ENCODE measurements at places on chromosomes 6 and 20.

DNA sequence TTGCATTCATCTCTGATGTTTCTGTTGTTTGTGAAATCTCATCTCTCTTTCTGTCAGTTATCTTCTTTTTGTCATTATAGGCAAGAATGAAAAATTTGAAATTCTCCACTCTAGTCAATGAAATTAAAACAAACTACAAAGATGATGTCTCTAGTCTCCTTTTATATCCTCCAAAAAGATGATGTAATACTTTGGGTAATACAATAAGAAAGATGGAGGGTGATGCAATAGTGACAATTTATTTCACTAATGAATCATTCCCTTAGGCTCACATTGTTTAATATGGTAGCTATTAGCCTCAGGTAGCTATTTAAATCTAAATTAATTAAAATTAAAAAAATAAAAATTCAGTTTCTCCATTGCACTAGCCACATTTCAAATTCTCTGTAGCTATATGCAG is 145.4 kb downstream of the UST start:
- DNase-seq = no peak

DNA sequence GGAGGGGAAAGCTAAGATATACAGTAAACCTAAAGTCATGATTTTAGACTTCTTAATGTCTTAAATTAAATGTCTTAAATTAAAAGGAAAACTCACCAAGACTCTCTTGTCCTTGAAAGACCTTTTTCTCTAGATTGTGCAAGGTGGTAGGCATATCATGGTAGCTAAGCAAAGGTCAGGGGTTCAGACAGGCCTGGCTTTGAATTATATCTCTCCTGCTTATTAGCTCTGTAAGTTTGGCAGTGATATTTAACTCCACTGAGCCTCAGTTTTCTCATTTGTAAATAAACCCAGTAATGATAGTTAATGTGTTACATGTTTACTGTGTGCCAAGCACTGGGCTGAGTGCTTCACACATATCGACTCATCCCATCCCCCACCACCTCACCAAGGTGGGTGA is 203.3 kb downstream of the SLC24A3 start:
- no peak for DNase-seq

DNA sequence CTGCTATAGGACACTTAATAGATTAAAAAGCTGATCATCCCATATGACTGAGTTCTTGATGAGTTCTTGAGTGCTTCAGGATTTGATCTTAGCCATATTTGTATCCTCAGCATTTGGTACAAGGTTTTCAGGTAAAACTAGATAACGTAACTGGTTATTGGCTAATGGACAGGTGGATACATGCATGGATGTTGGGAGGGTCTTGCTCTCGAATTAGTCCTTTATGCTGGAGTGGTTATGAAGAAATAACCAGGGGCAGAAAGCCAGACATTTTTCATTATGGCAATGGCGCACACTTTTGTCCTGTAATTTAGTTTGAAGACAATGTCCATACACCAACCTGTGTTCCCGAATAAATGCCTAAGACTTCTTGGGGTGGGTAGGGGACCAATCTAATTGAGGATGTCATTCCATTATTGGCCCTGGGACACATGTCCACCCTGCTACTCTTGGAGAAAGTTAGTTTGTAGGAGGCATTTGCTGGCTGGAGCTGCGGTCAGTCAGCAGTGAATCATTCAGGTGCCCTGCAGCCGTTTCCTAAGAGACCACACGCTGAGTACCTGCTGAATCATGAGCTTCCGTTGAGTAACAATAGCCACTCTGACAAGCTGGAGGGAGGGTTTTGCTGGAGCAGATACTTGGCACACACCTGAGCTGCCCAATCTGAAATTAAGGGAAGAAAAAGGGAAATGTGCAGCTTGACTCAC is 194.4 kb downstream of the FOXA2 start:
- DNase-seq = no peak

DNA sequence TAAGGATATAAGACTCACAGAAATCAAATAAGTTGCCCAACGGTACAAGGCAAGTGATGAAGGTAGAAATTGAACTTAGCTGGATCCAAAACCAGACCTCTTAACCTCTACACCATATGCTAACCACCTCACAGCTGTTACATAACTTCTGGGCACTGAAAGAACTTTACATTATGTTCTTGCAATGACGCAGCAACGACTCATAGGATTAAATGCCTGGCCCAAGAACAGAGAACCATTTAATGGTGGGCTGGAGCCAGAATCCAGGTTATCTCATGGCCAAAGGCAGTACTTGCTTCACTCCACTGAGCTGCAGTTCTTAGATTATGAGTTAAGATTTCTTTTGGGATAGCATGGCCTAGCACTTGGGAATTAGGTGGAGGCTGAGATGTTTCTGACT is 4.4 kb downstream of the TRMT6 start:
- no peak for DNase-seq

DNA sequence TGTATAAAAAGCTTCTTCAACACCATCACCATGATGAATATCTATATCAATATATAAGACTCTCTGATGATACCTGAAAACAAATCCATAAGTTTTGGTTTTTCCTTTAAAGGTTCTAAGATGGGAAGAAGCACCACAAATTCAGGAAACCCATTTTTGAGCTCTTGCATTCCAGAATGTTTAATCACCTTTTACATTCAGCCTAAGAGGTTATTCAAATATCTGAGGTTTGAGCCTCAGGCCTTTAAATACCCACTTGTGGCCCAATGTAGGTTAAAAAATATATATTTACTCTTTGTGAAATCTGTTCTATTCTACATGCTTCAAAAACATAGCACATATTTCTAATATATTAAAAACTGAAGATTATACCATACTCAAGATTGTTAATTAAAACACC is 17.6 kb downstream of the HDAC2 start:
- DNase-seq = no peak

DNA sequence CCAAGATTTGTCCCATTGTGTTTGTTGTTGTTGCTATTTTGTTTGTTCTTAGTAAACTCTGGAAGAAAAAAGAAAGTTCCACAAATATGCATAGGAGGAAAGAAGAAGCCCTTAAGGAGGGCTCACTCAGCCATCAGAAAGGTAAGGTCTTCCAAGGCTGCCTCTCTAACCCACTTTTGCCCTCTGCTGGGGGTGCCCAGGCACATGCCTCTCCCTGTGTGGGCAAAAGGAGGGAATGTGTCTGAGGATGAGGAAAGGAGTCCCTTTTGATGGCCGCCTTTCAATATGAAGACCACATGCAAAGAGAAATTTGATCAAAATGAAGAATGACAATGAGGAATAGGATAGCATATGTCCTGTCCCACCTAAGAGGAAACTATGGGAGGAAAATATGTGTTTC is 248.2 kb upstream of the POU3F2 start:
- DNase-seq = no peak

GRCh38 chr20:25364879-25365699 is 25.5 kb downstream of the ABHD12 start:
- DNase-seq = no peak

DNA sequence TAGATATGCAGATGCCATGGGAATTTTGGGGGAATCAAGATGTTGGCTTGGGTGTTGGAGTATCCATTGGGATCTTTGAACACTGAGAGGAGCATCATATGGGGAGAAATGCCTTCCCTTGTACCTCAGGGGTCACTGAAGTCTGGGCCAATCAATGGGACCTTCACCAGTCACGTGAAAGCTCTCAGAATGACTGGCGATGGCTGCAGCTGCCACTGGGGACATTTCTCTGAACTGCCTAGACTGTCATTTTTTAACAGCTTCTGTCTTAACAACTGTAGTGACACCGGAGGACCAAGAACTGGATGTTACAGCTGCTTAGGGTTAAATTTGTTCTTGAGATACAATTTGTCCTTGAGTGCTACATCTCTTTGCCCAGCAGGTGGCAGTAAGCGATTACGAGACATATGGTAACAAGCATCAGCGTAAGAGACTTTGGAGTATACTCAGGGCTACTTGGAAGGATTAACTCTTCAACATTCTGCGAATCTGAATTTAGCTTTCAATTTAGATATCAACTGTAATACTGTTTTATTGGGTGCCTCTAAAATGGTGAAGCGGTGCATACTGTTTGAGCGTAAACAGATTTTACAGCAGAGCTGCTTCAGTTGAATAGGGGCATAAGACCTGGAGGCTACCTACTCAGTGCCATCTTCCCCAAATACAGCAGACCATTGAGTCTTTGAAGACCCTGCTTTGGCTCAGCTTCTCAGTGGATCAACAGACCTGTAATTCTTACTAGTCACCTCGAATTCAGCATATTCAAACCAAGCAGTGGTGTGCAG is 36.0 kb downstream of the CCN2 start:
- peak; percentile 45 for DNase-seq

DNA sequence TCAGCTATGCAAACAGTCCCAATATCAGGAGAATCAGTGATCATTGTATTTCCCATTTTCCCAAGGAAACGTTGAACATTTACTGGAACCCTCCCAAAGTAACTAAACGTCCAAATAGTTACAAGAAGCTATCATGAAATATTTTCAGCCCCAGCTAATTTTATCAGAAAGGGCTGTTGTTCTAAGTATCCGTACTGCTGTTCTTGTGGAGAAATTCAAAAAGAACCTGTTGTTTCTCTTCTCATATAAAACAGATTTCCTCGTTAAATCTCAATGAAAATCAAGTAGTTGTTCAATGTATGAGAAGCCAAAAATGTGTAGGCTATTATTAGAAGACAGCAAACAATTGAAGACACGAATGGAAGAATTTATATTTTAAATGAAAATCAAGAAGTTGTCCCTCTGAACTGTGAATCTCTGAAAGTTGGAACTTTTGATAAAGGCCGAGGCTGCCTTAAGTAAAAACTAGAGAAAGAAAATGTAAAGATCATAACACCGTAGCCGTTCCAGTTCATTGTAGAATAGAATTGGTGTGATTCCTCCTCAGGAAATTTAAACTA is 107.7 kb downstream of the HFE start:
- DNase-seq = no peak

GRCh38 chr6:141415896-141416295 is 716.8 kb upstream of the GJE1 start:
- no peak for DNase-seq

DNA sequence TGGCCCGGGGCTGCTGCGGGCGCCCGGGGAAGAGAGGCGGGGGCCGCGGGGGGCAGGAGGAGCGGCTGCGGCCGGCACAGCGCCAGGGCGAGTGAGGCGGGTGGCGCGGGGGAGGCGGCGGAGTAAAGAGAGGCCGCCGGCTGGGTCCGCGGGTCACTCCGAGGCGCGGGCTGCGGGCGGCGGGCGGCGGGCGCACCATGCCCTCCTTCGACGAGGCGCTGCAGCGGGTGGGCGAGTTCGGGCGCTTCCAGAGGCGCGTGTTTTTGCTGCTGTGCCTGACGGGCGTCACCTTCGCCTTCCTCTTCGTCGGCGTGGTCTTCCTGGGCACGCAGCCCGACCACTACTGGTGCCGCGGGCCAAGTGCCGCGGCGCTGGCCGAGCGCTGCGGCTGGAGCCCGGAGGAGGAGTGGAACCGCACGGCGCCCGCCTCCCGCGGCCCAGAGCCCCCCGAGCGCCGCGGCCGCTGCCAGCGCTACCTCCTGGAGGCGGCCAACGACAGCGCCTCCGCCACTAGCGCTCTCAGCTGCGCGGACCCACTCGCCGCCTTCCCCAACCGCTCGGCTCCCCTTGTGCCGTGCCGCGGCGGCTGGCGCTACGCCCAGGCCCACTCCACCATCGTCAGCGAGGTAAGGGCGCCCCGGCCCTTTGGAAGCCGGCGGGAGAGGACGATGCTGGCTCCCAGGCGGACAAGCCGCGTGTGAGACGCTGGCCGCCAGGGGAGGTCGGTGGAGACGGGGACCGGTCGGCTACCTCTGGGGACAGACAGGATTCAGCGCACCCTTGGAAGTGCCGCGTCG is at the start of gene SLC22A3:
SLC22A3 (plus strand) TSS at position 156 of the 797 bp plus-strand sequence; CDS start at position 198, 42 bp downstream.
- DNase-seq = no peak

DNA sequence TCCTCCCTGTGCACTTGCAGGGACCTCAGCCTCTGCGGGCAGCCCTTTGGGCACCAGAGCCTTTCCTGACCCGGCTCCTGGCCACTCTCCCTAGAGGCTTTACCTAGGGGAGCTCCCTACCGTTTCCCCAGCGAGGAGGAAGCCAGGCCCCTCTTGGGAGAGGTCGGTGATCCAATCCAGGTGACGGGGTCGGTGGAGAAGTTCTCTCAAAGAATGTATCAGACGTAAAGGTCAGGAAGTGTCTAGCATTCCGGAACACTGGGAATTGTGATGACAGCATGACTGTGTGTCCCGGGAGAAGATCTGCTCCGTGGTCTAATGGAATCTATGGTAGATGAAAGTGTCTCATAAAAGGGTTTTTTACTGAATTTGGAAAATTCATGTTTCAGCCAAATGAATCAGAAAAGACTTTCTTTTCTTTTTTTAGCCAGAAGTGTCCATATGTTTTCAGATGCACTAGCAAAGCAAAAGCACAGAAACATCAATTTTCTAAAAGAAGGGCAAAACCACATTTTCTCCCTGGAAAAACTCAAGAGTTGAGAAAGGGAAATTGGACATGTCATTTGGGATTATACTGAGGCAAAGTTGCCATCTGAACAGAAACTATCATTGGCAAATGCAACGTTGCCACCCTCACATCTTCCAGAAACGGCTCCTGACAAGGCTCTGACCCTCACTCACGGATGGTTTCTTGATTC is 289.4 kb downstream of the THBS2 start:
- no peak for DNase-seq

DNA sequence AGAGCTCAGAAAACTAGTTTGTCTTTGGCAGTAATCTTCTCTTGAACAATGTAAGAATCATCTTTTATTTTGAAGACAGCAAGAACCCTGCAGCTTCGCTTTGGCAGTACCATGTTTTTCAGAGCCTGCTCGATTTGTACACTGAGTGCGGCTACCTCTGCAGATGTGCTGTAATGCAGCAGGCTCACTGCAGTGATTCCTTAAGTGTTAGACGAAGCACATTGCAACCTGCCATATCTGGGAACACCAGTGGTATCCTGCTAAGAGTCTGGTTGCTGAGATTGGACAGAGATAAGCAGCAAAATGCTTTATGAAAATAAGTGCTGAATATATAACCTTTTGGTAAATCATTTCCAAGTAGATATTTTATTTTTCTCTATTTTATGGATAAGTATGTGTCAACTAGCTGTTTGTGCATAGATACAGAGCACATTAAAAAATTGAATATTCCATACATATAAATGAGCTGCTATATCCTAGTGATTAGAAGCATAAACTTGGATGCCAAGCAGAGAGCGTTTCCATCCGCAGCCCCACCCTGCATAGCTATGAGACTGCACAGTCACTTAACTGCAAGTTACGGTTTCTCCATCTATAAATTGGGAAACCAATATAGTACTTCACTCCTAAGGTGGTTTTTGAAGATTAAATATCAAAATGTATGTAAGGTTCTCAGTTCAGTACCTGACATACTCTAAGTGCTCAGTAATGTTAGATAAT is 328.3 kb downstream of the FARS2 start:
- no peak for DNase-seq

DNA sequence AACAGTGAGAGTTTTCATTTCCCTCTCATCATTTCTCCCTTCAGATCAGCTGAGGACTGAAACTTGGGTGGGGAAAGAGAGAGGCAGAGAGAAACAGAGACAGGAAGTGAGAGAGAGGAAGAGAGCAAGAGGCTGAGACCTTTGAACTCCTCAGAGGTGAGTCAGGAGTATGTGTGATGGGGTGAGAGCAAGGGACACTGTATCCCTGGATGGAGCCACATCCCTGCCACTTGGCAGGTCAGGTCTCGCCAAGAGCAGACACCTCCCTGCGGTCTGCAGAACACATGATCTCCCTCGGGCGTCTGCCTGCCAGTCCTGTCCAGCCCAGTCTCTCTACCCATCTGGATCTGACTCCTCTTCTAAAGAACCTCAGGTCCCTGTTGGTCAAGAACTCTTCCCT is 62.7 kb upstream of the SYNDIG1 start:
- DNase-seq = no peak

GRCh38 chr6:117776441-117776840 is 101.2 kb downstream of the NUS1 start:
- DNase-seq = no peak

- no peak for DNase-seq
These were observed 2.4 kb upstream of the GCNT2 start for GRCh38 chr6:10518557-10519407.
